ENCODE measurements at places on chromosomes 11 and 22. TPM values are rescaled to one million over a fixed set of nuclear protein-coding genes. Genes with fewer than 3 reads are reported as not detected.

Gene NPTXR
- total RNA-seq = 6.7 TPM

Gene CD82
- 17.5 TPM for total RNA-seq

DNA sequence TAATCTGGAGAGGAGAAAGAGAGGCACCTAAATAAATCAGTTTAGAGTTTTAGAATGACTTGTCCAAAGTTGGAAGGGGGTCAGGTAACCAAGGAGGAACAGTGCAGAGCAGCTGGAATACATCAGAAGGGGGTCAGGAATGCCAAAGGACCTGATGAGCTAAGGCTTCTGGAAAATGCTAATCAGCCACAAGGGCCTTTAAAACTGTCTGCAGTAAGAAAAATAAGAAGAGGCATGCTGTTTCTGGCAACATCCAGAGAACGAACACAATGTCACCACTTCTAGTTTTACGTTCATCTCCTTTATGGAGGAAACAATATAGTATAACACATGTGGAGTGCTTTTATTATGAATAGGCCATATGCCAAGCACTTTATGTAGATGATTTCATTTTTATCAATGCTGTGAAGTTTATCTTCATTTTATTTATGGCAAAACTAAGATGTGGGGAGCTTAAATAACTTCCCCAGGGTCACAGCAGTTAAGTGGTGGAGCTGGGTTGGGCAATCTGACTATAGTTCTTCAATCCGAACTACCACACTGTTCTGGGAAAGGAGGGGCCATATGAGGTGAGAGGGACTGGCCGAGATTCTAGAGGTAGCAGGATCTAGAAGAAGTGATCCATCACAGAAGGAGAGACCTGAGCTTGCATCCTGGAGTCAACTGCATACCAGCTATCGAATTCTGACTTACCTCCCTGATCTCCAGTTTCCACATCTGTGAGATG, 22.6 kb downstream of the ACO2 start:
- no peak for DNase-seq

Gene CYTH4
- 1.3 TPM for total RNA-seq

GRCh38 chr11:79541466-79541865, 100.6 kb upstream of the TENM4 start:
- DNase-seq = no peak

DNA sequence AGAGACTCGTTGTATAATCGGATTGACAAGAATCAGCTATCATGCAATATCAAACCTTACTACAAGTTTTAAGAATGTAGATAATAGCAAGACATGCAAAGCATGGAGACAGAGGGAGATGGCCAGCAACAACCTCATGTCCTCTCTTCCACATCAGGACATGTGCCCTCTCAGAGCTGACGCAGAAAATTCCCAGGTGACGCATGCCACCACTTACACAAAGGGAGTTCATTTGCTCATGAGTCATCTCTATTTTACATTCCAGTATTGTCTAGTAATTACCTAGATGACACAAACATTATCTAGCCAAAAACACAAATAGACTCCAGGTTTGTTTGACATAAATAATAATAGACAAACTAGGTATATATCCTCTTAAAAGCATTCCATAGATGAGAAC, 38.1 kb upstream of the OPCML start:
- no peak for DNase-seq

DNA sequence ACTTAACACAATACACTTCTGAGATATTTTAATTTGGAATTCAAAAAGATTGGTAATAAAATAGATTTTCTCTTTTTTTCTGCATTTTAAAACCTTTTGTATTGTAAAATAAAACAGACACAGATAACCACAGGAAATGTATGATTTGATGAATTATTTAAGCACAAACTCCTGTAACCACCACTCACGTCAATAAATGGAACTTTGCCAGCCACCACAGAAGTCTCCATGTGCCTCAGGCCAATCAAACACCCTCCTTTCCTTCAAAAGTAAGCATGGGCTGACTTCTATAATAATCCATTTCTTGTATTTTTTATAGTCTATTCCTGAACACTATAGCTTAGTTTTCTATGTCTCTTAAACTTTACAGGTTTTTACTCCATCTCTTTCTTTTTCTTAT, 721.7 kb downstream of the DLG2 start:
- no peak for DNase-seq

Gene LIF
- total RNA-seq = 35.8 TPM

- DNase-seq = no peak
Observed at GRCh38 chr11:70593446-70593983, 195.2 kb downstream of the CTTN start.

Gene SCGB1A1
- not detected for total RNA-seq

- DNase-seq = no peak
Observed at GRCh38 chr11:109329716-109330115, 92.3 kb upstream of the C11orf87 start.

- DNase-seq = no peak
Observed at GRCh38 chr11:129528296-129528695, 152.6 kb downstream of the BARX2 start.

Gene SOX6
- total RNA-seq = 2.1 TPM

DNA sequence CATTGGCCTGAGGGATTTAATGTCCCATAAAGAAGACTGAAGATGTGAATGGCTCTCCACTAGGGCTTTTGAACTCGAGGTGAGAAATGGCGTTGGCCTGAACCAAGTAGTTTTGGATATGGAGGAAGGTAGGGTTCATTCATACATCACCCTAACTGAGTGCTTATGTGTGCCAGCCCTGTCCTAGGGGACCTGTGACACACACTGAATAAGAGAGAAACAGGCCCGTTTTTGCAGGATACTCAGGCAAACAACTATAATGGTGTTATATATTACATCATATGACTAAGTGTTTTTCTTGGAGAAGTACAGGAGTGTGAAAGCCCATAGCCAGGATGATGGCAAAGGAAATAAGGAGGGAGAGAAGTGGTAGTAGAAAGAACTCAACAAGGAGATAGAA, 368.1 kb downstream of the TMEM135 start:
- no peak for DNase-seq

GRCh38 chr11:69039501-69039900, 9.2 kb upstream of the TPCN2 start:
- DNase-seq = no peak

GRCh38 chr11:118443590-118444218, 7.4 kb downstream of the KMT2A start:
- DNase-seq = no peak

DNA sequence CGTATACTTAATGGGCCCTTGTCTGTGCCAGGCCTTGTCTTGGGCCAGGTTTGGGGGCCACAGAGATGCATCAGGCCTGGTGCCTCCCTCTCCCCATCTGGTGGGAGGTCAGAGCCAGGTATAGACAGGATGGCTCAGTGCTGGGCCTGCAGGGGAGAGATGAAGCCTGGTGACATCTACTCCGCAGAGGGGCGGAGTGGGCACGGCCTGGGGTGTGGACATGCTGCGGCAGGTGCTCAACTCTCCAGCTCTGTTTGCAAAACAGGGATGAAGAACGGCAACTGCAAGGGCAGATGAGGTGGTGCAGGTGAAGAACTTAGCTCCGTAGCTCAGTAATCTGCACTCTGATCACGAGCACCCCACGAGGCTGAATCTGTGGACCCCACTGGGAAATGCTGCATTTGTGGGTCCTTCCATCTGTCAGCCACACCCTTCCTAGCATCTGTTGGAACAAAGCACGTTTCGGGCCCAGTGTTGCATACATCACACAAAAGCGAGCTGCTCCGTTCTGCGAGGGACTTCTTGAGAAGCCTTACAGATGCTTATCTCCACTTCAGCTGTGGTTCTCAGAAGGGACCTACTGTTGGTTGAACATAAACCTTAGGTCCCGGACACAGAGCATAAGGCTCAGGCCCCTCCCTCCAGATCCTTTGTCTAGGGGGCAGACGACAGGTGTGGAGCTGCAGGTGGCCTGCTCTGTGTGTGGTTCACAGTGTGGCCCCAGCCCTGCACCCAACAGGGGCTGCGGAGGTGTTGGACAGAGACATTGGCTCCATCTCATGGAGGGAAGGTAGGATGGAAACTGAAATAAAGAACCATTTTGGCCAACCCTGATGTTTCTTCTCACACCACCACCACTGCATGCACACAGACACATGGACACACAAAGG, 78.3 kb downstream of the LRRC32 start:
- no peak for DNase-seq

Gene HOATZ
- total RNA-seq = not detected

Gene ZMAT5
- total RNA-seq = 78.5 TPM

GRCh38 chr22:20212754-20213699, 55.1 kb downstream of the RTN4R start:
- no peak for DNase-seq

DNA sequence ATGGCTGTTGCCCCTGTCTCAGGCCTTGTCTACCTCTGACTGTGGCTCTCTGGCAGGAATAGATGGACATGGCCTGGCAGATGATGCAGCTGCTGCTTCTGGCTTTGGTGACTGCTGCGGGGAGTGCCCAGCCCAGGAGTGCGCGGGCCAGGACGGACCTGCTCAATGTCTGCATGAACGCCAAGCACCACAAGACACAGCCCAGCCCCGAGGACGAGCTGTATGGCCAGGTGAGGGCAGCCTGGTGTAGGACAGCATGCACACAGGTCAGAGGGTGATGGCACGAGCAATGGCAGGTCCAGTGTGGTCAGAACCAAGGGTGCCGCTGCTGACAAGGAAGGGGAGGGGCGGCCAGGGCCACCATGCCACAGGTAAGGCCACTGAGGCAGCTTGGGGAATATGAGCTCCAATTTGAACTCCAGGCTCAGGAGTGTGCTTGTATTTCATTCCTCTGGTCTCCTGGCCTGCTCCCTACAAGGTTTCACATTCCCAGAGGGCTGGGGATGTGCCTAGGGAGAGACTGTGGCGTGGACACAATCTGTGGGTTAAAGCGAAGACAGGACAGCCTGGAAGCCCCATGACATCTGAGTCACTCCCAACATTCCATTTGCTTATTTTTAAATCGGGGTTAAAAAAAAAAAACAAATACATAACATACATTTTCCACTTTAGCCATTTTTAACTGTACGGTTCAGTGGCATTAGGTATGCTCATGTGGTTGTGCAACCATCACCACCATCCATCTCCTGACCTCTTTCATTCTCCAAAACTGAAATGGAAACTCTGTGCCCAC, 562 bp downstream of the FOLR3 start:
- DNase-seq = peak; percentile 40

DNA sequence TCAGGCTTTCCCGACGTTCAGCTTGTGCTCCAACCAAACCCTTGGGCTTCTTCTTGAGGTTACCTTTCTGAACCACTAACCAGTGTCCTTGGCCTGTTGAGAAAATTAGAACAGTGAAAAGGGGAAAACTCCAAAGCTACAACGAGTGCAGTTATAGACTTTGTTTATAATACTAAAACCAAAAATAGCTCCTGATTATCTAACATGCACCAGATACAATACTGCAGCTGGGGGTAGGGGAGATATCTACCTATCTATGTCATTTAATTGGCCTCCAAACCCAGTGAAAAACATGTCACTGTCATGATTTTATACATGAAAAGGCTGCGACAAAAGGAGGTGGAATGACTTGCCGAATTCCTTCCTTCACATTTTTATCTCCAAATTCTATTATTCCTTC, 11.9 kb downstream of the XRRA1 start:
- no peak for DNase-seq

Gene PGA5
- not detected for total RNA-seq

GRCh38 chr11:125679837-125680236, 810 bp downstream of the ACRV1 start:
- DNase-seq = no peak

Gene TMEM151A
- not detected for total RNA-seq

- DNase-seq = no peak
Observed at GRCh38 chr11:92484570-92484969, 260.0 kb downstream of the FAT3 start.
